ENCODE measurements at places on chromosomes 3 and 15.
A peak's percentile ranks its signal among the peaks of the same experiment; 100 is the strongest.

DNA sequence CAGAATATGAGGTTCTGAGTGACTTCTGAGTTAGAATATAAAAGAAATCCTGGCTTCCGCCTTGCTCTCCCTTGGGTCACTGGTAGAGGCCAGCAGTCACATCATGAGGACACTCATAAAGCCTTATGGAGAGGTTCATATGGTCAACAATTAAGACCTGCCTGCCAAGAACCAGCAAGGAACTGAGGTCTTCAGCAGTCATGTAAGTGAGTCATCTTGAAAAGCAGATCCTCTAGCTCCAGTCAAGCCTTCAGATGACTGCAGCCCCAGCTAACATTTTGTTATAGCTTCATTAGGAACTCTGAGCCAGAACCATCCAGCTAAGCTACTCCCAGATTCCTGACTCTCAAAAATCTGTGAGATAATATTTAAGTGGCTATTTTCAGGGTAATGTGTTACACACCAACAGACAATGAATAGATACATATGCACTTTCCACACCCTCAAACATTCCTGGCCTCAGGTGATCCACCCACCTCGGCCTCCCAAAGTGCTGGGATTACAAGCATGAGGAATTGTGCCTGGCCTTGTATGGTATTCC is 447.2 kb downstream of the SHQ1 start:
- no peak for DNase-seq

DNA sequence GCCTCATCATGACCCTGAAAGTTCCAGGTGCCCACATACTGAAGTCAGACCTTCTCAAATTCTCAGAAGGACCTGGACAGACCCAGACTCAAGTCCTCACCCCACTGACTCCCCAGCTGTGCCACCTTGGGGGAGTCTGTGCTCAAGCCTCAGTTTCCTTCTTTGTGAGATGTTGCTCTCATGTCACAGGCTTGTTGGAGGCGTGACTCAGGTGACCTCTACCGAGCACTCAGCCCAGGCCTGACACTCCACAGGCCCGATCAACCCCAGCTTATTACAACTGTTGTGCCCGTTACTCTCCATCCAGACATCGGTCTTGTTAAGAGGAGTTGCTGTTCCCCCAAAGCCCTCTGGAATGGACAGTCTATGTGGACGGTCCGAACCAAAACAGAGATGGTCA is 276.1 kb upstream of the LYSMD4 start:
- no peak for DNase-seq

GRCh38 chr3:103440539-103441203 is 1005.9 kb downstream of the ZPLD1 start:
- no peak for DNase-seq

GRCh38 chr15:40495516-40495915 is 24.7 kb downstream of the CHST14 start:
- no peak for DNase-seq

GRCh38 chr15:22981051-22981840 is 1.1 kb upstream of the CYFIP1 start:
- DNase-seq: peak; percentile 47

DNA sequence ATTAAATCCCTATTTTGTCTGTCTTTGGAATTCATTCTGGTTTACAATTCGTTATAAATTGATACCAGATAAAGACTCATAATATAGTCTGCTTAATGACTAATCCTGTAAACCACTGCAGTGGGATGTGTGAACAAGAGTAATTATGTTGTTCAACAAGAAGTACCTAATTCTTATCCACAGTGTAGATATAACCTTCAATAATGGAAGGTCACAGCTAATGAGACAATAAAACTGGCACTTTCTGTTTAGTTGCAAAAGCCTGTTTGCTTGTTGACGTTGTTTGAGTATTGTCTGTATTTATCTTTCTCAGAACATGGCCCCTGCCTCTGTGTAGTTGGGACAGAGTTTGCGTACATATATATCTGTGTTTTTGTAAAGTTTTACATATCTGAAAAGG is 26.7 kb downstream of the PIAS1 start:
- DNase-seq: no peak

All from right atrium auricular region (tissue), 2 donors.